ENCODE measurements at places on chromosomes 6 and 20.

DNA sequence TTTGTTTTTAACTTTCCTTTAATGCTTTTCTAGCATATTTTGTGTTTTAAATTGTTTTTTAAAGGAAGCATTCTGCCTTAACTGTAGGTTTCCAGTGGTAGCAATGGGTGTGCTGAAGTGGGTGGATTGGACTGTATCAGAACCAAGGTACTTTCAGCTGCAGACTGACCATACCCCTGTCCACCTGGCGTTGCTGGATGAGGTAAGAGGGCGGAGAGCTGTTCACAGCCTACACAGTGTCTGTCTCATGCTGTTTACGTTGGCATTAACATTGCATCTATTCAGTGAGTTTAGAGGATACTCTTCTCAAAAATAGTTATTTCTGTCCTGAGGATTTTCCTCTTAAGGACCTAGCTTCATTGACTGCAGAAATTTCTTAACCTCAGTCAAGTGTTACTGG lies 11.9 kb downstream of the NELFCD start:
- DNase-seq = no peak

DNA sequence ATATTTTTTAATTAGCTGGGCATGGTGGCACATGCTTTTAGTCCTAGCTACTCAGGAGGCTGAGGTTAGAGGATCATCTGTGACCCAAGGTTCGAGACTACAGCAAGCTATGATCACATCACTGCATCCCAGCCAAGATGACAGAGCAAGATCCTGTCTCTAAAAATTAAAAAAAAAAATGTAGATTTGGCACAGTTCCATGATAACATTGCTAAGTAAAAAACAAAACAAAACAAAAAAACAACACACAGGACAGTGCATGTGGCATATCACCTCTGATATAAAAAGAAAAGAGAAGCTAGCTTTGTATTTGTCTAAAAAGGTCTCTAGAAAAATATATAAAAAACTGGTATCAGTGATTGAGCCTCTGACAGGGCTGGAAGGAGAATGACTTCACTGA lies 24.6 kb downstream of the RNF24 start:
- DNase-seq = no peak

GRCh38 chr6:7254980-7255835 lies 57.8 kb downstream of the SSR1 start:
- no peak for DNase-seq

DNA sequence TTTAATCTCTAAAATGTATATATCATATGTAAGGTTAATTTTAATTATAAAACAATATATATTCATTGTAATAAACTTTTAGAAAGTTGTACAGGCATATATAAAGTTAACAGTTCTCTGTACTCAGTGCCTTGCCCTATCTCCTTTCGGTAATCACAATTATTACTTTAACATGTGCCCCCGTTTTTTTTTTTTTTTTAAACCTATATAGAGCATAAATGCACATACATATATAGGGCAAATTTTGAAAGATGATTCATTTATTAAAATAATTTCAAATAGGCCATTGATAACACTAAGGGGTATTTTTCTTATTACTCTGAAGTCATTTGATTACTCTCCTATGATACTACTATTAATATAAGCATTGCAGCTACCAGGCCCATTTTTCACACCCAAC lies 1.9 kb downstream of the ASF1A start:
- DNase-seq = no peak

- no peak for DNase-seq
These were observed 33.4 kb downstream of the RWDD2A start for GRCh38 chr6:83226517-83226916.

DNA sequence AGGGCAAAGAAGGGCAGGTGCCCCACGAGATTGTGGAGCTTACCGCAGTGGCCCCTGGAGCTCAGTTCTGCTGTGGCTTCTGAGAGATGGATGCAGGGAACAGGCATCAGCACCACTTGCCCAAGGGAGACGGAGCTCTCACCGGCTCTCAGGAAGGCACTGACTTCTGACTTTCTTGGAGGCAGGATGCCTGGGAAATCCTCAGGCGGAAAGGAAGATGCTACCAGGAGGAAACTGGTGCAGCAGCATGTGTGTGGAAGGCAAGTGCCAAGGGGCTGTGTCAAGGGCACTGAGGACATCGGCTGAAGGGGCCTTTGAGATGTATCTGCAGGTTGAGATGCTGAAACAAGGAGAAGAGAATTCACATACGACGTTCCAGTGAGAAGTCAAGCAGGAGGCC lies 64.0 kb downstream of the FOXA2 start:
- DNase-seq = no peak

- no peak for DNase-seq
These were observed at the start of gene ADAM33 for GRCh38 chr20:3681931-3682781. Gene ADAM33, minus strand, starts transcription at chr20:3682010. Its CDS starts 6 bp downstream, at chr20:3682004.

- peak; percentile 68 for DNase-seq
These were observed 671 bp downstream of the E2F1 start for GRCh38 chr20:33685328-33686099.

DNA sequence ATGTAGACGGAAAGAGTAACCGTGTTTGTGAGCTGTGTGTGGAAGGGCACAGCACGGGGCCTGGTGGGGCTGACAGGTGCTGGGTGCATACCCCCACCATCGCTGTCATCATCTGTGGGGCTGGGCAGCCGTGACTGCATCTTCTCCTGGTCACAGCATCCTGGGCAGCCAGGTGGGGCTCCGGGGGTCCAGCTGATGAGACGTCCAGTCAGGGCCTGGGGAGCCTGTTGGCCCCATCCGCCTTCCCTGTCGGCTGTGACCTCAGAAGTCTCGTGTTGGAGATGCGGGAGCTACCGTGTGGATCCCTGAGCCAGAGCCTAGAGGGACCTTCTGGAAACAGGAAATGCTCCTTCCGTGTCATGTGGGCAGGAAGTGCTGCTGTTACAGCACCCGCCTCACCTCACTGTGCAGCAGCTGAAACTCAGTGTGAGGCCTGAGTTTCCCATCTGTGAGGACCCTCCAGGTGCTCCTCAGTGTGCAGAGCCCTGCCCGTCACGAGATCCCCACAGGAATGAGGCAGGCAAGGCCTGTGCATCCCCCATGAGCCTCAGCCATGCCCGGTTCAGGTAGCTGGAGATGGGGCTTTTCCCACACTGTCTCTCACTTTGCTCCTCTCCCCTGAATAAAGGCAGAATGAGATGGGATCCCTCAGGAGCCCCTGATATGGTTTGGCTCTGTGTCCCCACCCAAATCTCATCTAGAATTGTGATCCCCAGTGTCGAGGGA lies 108.7 kb downstream of the ERMARD start:
- no peak for DNase-seq

DNA sequence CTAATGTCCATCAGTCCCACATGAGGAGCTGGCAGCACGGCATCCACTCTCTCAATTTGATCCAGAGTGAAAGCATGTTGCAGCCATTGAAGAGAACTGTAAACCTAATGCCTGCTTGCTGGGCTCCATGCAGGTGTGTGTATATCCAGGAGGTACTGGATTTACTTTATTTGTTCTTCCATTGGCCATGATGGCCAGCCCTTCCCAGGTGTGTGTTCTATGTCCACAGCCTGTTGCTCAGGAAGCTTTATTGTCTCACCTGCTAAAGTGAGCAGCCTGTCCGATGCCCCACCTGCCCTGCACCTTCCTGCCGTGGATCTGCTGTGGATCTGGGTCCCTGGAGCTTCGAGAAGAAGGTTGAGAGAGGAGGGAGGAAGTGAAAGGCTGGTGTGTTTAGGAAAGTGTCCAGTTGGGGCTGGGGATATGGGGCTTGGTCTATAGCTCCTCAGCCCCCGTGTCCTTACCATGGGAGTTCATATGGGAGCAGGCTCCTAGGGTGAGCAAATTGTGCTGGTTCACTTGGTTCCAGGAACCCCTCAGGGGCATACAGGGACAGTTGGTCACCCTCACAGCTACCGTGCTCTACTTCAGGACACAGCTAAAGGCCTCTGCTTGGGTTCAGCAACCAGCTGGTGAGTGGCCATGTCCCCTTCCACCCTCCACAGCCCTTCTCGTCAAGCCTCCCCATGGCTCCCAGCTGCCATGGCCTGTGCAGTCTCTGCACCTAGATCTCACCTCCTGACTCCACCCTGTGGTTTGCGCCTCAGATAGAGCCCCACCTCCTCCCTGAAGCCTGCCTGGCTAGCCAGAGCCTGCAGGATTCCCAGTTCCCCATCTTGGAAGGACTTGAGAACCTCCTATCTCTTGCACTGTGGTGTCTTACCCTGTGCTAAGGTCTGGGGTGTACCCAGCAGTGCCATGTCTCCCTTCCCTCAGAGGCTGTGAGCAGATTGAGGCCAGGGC lies 12.7 kb downstream of the TREML2 start:
- no peak for DNase-seq

DNA sequence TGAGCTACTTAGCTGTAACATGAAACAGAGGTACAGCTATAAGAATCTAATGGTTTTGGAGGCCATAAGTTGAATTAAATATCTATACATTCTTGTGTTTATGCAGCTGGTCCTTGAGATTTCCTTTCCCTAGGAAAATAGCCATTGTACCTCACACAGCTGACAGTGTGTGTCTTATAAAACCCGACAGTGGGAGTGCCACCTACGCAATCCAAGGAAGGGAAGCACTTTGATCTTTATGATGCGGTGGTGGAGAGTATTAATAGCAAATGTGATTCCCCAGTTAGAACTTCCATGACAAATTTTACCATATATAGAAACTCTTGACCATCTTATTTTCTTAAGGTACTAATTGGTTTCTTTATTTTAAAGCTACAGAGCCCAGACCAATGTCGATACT lies 149.5 kb downstream of the TMEM200A start:
- DNase-seq = no peak

- peak; percentile 78 for DNase-seq
These were observed 245.0 kb downstream of the ARID1B start for GRCh38 chr6:157021993-157022740.

GRCh38 chr6:151901009-151901411 lies 93.5 kb downstream of the ESR1 start:
- DNase-seq = no peak

DNA sequence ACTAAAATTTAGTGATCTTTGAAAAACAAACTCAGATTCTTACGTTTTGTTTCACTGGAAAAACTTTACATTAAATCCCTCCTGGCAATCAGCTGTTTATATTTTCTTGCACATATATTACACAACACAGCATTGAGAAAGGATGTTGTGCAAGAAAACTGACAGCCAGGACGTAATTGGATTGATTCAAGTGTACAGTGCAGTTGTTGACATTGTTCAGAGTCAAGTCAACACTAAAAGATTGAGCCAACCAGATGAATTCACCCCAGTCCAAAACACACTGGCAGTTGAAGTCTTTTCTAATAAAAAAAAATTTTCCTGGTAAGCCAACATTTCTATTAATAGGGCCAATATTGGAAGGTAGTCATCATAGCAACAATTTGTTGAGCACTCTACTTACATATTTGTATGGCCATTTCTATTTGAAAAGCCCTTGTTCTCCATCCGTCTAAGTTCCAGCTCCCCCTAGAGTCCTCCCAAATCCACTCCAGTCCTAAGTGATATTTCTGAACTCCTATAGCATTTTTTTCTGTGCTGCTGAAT lies 20.9 kb upstream of the VNN1 start:
- DNase-seq = no peak

DNA sequence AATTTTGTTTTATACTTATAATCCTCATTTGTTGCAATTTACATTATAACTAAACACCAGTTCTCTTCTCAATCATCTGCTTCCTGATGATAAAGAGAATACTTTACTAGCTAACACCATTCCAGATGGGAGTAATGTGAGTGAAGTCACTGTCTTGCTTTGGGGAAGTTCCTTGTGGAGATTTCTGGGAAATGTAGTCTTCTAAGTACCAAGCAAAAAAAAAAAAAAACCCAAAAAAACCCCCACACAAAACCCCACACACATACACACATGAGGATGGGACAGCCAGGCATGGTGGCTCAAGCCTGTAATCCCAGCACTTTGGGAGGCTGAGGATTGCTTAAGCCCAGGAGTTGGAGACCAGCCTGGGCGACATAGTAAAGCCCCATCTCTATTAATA lies 2.2 kb upstream of the SNPH start:
- DNase-seq = no peak

DNA sequence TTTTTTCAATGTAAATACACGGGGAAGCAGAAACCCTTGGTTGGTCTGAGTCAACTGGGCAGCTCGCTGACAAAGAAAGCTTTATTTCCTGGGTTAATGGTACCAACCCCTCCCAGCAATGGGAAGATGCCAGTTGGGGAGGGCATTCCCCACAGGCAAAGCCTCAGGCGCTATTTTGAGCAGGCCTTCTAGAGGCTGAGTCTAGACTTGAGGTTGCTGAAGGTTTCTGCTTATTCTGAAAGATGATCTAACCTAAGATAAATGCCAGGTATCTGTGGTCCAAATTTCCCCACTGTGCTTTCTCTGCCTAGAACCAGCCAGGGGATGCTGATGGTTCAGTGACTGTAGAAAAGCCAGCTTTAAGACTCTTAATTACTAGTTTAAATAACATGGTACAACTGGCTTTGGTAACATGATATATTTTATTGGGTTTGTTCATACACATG lies 172.5 kb upstream of the JARID2 start:
- DNase-seq = no peak

DNA sequence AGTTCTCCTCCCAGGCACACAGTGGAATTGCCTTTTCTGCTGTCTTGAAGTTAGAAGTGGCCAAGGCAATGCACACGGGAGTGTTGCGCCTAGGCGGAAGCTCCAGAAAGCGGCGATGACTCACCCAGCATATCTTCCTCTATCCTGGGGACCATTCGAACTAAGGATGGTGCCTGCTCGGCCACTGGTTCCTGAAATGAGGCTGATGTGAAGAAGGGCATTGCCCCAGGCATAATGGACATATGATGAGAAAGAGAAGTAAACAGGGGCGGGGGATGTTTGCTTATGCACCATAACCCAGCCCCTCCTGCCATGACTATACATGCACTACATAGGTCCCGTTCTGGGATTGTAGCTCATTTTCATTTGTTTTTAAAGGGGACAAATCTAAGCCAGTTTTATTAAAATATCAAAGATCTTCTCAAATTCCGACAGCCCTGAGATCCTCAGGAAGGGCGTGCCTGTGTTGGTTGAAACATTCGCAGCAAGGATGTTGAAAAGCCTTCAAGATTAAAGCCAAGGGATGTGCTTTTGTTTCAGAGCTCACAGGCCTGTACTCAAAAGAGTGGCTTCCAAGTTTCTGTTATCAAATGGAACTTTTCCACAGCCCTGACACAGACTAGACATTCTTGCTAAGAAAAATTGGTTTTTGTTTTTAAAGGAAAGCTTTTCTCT lies 218.5 kb downstream of the LY86 start:
- DNase-seq = no peak

- DNase-seq = no peak
These were observed 17.2 kb downstream of the TXNDC5 start for GRCh38 chr6:7893342-7893741.

DNA sequence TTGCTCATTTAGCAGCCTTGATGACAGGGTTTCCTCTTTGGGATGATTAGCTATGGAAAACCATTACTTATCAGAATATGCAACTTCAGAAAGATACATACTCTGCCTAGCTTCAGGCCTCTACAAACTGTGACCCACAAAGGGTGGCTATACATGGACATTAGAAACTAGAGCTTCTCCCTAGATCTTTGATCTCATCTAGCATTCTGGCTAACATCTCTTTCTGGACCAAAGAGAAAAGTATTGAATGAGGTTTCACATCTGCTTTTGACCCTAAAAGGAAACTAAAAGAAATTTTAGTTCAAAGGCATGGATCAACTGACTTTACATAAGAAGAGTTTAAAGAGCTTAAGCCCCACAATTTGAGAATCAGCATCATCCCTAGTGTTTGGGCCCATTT lies 12.4 kb upstream of the HMGN3 start:
- no peak for DNase-seq

- DNase-seq = no peak
These were observed 266.0 kb upstream of the STXBP5 start for GRCh38 chr6:146938266-146938665.

Measured in activated CD4-positive, alpha-beta T cell treated with anti-CD3 and anti-CD28 coated beads, Interleukin-2, amount 10 ng/mL, durations not matched to agents 7 days and 5 days (primary cell).